ENCODE measurements at places on chromosomes 2 and 18.

DNA sequence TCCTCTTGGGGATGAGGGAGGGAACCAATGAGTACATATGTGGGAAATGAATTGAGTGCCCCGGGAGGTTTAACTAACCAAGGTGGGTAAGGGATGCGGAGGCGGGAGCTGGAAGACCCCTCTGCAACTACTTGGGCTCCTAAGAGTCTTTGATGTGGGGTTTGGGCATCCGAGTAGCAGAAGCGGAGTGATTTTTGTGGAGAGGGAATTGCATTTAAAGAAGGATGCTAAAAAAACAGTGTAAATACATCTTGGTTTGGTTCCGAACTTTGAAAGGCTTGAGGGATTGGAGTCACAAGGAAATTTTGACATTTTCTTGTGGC lies 215.7 kb downstream of the MCFD2 start:
- no peak for DNase-seq

- DNase-seq = no peak
Observed at GRCh38 chr18:75211002-75211621, 515 bp downstream of the TSHZ1 start.

DNA sequence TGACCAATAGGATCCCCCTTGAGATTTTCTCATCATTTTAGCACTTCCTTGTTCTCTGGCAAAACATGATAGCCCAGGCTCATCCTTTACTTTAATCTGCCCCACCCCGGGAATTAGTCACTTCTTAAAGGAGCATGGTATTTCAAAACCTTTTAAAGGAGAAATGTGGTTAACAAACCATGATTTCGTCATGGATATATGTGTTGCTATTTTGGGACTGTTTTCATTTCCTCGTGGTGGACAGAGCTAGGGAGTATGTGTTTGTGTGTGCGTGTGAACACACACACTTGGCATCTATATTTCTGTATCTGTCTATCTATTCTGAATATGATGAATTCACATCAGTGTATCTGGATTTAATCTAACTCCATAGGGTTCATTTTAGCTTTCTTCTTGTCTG lies 128.1 kb downstream of the BIRC6 start:
- DNase-seq = no peak

- no peak for DNase-seq
Observed at GRCh38 chr2:110713513-110714362, 18.6 kb upstream of the ACOXL start.

DNA sequence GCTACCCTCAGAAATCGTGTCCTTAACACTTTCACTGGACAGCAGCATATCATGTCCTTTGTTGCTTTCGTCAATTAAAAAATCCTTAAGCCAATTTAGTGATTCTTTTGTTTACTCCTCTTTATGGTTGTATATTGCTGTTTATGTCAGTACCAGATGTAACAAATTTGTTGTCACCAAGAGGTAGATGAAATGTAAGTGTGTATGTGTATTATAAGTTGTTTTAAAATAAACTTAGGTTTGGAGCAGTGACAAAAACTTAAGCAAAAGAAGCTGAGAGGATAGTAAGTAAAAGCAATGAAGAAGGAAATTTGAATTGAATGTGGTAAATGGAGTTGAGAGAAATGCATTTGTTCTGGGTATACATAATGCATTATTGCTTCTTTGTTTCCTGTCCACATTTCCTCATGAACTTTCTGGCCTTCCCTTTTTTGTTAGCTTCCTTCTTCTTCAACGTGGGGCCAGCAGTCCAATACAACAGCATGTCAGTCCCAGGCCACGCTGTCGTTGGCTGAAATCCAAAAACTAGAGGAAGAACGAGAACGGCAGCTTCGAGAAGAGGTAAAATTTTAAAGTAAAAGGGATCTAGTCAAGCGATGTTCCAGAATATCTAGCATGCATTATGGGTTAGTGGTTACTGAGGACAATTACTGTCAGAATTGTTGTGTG lies 30.5 kb upstream of the SNORC start:
- no peak for DNase-seq

- no peak for DNase-seq
Observed at GRCh38 chr2:65033178-65033577, 23.0 kb upstream of the CEP68 start.

DNA sequence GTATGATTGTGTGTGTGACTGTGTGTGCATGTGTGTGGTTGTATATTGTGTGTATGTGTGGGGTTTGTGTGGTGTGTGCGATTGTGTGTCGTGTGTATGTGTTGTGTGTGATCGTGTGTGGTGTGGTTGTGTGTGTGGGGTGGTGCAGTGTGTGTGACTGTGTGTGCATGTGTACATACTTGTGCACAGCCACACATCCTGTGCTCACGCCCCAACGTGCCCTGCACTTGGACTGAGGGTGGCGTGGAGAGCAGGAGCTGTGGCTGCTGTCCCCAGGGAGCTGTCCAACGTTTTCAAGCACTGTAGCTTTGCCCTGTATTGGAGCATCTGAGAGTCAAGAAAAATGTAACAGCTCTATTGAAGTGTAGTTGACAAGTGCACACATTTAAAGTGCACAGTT lies 243.2 kb upstream of the HDAC4 start:
- DNase-seq = no peak

DNA sequence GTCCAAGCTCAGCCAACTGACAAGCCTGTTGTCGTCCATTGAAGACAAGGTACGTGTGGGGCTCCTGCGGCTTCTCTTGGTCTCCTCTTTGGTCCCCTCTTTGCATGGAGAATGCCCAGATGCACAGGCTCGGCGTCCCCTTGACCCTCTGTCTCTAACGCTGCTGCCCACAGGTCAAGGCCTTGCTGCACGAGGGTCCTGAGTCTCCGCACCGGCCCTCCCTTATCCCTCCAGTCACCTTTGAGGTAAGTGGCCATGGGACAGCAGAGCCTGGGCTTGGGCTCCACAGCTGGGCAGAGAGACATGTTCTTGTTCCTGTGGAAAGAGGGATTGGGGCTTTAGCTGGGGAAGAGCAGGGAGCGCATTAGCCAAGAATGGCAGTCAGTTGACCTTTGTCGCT lies 86.1 kb downstream of the INPP5D start:
- DNase-seq = no peak

- no peak for DNase-seq
Observed at GRCh38 chr18:68034296-68034695, 517.8 kb upstream of the DSEL start.

DNA sequence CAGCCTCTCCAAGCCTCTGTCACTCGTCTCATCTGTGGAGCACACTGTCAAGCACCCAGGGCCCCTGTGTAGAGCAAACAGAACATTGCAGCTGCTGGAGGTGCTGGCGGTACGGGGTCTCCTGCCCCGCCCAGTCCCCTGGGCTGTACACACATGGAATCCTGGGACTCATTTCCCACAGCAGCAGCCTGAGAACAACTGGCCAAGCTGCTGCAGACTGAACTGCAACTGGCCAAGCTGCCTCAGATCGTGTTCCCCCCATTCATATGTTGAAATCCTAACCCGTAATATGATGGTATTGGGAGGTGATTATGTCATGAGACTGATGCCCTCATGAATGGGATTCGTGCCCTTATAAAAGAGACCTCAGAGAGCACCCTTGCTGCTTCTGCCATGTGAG lies 130.5 kb downstream of the NCK2 start:
- DNase-seq = no peak

- DNase-seq = no peak
Observed at GRCh38 chr2:218051903-218052302, 17.1 kb upstream of the RUFY4 start.

DNA sequence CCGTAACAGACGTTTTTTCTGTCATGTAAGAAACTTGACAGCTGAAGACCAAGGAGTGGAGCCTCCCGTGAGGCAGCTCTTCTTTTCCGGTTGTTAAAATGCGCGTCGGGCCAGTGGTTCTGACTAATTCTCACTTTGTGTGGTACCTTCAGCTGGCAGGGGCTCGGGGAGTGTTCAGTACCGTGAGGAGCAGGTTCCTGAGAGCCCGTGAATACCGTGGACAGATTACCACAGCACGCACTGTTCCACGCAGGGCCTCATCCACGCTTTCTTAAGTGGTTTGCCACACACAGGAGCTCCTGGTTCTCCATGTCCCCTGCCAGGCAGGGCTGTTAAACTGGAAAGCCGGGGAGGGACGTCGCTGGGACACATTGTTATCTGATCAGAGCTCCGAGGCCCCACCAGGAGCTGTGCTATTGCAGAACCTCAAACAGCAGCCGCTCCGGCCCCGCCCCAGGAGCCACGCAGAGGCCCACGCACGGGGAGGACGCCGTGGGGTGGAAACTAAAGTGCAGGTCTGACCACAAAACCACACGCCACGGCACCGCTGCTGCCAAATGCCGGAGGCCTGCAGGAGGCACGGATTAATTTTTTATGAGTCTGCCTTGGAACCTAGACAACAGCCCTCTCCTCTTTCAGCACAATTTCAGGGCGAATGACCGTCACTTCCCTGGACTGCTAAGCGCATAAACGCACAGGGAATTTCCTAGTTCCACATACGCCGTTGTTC lies 43.3 kb downstream of the NFATC1 start:
- DNase-seq = peak; percentile 42

DNA sequence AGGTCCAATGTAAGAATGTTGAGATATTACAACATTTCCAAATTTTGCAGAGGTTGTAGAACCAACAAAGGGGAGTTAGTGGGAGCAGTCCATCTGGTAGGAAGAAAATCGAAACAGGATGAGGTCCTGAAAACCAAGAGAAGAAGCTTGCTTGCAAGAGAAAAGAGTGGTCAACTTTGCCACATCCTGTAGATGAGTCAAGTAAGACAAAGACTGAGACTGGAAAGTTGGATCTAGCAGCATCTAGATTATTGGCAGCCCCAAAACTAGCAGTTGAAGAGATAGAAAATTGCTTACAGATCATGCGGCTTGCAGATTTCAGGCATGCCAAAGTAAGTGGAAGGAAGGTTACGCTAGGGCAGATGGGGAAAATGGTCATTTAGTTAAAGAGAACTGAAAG lies 378.9 kb downstream of the GRB14 start:
- DNase-seq = no peak

GRCh38 chr18:21904856-21905255 lies 164.3 kb downstream of the MIB1 start:
- DNase-seq = no peak

- DNase-seq = no peak
Observed at GRCh38 chr2:16522031-16522831, 143.4 kb downstream of the CYRIA start.

DNA sequence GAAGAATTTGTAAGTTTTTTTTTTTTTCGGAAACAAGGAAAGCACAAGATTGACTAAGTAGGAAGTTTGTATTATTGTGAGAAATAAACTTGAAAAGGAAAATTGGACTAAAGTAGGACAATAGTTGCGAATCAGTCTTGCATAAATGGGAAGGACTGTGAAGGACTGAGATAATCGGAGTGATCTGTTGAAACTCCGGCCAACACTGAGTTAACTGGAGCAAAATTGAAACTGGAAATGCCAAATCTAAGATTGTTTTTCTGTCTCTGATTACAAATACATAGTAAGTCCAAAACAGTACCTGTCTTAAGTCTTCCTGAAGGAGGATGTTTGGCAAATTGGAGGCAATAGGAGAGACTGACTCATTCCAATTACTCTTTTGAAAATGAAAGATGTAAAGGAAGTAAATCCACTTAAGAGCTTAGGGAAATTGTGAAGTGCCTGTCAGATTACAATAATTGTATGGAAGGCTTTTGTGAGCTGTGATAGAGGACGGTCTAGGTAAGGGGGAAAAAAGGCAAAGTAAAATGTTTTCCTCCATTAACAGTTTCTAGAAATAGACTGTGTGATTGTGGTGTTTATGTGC lies 204.9 kb upstream of the CYRIA start:
- no peak for DNase-seq

DNA sequence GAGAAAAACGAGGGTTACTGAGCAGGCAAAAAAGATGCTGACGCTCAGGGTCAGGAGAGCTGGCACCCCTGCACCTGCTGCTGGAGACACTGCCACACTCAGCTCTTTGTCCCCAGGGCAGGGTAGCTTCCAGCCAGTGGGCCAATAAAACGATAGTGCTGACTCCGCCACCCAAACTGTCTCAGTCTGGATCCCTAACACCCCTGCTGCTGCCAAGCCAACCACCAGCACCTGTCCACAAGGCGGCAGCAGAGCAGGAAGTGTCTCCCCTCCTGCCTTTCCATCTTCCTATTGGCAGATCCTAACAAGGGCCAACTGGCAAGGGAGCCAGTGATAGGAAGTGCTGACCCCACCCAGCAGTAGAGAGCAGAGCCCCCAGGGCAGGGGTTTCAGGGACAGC lies 531.5 kb upstream of the SALL3 start:
- DNase-seq = no peak

DNA sequence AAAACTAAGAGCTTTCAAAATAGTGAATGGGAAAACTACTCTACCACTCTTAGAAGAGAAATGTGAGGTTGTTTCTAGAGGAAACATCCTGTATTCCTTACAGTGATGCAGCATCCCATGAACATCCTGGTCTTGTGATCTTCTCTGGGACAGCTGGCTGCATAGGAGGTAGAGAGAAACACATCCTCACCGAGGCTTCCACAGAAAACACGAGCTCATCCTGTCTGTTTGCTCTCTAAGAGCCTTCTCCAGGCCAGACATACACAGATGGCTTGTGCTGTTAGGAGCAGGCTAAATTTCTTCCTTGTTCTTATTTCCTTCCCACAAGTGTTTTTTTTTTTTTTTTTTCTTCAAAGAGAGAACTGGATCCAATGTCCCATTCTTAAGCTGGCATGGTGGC lies 14.7 kb upstream of the FZD7 start:
- DNase-seq = no peak

GRCh38 chr2:176083796-176084261 lies at the start of gene EVX2:
TSS of gene EVX2 (minus strand) at chr2:176083962. CDS start at chr2:176083776, 186 bp downstream.
- DNase-seq = no peak

DNA sequence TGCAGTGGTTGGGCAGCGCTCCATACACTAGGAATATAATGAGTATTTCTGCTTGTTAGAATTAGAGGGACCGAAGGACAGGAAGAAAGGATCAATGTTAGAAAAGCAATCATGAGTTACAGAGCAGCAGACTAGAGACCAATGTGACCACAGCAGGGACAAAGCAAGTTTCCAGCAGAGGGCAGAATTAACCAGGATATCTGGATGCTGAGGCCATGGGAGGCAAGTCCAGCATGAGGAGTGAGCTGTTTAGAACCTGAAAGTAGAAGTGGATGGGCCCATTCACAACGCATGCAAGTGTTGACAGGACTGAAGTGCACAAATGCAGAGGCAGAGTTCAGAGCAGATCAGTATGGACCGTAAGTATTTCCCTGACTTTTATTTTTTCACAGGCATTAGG lies 910.4 kb upstream of the GYPC start:
- DNase-seq = no peak
